ENCODE measurements at places on chromosomes 1 and 21.

DNA sequence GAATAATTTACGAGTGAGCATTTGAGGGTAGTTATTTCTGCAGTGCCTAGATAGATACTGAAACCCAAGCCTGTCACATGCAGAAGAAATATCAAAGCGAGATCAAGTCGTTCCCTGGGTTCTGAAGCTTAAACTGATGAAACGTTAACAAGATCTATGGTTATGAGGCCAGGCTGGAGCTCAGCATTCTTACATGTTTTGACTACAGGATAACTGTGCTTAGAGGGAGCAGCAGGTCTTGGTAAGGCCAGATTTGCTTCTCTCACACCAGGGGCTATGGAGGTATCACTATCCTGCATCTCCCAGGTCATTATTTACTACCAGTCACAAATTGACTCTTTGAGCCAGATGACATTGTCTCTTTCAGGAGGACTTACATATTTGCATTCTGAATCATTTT, 1401.4 kb upstream of the PRMT6 start:
- DNase-seq: no peak

- DNase-seq: no peak
These were observed 181.7 kb downstream of the LTN1 start for GRCh38 chr21:28810826-28811524.

DNA sequence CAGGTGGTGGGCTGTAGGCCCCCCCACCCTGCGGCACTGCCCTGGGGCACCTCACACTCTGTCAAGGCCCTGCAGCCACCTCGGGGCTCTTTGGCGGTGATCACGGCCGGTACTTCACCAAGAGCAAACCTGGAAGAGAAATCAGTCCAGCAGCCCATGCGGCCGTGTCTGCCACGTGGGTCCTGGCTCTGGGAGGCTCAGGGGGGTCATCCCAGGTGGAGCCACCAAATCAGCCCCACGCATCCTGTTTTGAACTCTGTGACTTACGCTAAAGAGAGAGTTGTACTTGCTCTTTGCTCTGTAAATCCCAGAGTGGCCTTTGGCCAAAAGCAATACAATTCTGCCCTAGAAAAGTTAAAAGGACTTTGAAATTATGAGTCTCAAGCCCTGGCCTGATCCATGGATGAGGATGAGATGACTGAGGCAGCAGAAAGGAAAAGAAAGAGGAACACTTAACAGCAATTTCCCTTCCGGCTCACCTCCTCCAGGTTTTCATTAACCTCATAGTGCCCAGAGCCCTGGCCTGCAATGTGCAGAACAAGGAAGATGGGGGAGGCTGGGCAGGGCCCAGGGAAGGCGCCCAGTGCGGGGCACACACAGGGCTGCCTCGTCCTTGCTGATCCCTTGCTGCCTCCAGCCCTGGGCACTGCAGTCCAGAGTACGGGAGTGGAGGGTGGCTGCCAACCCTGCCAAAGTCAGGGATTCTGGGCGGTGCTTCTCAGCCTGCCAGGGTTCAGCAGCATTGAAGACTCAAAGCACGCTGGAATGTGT, 337.0 kb downstream of the MATN1 start:
- no peak for DNase-seq

- DNase-seq: no peak
These were observed 128.1 kb upstream of the VAMP3 start for GRCh38 chr1:7642781-7643529.

DNA sequence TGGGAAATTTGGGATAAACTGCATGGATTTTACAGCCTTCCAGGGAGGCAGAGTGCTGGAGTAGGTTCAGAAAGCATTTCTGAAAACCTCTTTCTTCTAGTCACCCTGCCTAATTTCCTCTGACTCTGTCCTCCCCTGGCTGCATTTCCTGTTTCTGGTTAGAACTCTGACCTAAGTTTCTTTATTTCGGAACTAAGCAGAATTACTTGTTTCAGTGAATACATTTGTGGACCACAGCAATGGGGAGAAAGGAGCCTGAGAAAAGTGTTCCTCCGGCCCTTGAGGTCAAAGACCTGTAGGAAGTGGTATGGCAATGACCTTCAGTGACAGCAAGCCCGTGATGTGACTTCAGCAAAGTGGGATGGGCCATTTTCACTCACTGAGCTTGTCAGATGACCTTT, 173.4 kb upstream of the RUNX1 start:
- peak; percentile 43 for DNase-seq

- DNase-seq: peak; percentile 81
These were observed 1.7 kb downstream of the TNFSF4 start for GRCh38 chr1:173205146-173206051.

- no peak for DNase-seq
These were observed 15.0 kb downstream of the SKI start for GRCh38 chr1:2242814-2243725.

- DNase-seq: no peak
These were observed 61.2 kb upstream of the ETV3 start for GRCh38 chr1:157199421-157199755.

DNA sequence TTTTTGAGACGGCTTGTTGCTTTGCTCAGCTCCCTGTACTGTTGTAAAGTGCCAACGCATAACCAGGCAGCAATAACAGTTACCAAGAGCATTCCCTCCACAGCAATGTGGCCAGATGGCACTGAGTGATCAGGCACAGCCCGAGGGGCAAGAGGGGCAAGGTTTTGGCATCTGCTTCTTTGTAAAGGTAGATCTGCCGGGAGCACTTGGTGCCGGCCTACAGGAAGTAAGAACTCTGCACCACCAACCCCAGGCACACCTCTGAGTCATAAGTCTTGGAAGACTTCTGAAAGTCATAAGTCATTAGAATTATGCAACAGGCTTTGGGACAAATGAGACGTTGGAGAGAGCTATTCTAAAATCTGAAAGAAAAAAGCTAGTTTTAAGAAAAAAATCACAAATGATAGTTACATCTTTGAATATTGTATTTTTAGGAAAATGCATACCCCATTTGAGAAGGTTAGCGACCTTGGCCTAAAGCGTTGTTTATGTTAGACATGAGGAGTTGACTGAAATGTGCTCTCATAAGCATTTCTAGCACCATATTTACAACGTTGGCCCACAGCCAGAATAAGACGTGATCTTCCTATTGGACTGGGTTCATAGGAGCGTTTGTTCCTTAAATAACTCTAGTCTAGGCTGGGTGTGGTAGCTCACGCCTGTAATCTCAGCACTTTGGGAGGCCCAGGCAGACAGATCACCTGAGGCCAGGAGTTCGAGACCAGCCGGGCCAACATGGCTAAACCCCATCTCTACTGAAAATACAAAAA, 37.7 kb upstream of the MAP10 start:
- peak; percentile 66 for DNase-seq

GRCh38 chr1:11279630-11280029, 6.6 kb downstream of the UBIAD1 start:
- DNase-seq: no peak

DNA sequence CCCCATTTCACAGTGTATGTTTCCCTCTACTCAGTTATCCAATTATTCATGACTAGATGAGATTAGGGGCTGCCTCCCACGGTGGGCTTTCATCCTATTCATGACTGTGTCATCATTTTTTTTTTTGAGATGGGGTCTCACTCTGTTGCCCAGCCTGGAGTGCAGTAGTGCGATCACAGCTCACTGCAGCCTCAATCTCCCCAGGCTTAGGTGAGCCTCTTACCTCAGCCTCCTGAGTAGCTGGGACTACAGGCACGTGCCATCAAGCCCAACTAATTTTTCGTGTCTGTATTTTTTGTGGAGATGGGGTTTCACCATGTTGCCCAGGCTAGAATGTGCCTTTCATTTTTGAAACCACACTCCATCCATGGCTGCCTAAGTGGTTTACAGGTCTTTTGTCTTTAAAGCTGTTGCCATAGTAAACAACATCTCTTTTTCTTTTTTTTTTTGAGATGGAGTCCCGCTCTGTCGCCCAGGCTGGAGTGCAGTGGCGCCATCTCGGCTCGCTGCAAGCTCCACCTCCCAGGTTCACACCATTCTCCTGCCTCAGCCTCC, 60.0 kb downstream of the PIK3CD start:
- no peak for DNase-seq

GRCh38 chr1:165434281-165434680, 10.6 kb downstream of the RXRG start:
- DNase-seq: no peak

DNA sequence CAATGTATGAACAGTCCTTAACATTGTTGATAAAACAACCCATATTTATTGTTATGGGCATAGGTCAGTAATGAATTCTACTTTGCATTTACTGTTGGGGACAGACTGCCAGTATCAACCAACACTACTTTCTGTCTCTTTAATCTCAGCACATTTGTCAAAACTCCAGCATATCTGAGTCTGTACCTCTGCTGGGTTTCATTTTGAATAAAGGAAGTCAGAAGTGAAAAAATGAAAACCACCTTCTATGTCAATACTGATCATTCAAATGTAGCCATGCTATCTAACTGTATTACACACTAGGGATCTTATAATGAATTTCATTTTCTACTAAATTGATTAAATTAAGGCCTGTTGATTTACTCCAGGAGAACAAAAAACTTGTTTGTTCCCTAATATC, 24.2 kb upstream of the CXADR start:
- no peak for DNase-seq

- DNase-seq: peak; percentile 76
These were observed 68.9 kb downstream of the TENT5C start for GRCh38 chr1:117674521-117675400.

GRCh38 chr1:52867087-52867863, 24.7 kb downstream of the ZYG11A start:
- DNase-seq: no peak

- no peak for DNase-seq
These were observed 118.4 kb downstream of the HIVEP3 start for GRCh38 chr1:41800311-41800829.

GRCh38 chr1:245718123-245718522, 563.3 kb downstream of the KIF26B start:
- DNase-seq: no peak

- no peak for DNase-seq
These were observed 40.8 kb upstream of the POFUT2 start for GRCh38 chr21:45328198-45329091.

DNA sequence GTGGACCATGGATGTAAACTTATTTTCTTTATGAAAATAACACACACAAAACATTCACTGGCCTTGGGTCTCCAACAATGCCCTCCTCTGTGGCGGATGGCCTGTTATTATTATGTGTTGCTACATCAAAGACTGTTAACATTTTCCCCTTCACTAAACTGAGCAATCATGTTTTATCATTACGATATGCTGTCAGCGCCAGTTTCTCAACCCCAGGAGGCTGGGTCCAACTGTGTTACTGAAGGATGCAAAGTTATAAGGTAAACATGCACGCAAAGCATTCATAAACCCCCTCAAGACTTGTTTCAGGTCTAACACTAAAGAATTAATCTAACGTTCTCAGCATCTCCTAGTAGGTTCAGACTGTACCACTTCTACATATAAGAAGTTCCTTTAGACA, 6.0 kb upstream of the DUSP10 start:
- DNase-seq: no peak

DNA sequence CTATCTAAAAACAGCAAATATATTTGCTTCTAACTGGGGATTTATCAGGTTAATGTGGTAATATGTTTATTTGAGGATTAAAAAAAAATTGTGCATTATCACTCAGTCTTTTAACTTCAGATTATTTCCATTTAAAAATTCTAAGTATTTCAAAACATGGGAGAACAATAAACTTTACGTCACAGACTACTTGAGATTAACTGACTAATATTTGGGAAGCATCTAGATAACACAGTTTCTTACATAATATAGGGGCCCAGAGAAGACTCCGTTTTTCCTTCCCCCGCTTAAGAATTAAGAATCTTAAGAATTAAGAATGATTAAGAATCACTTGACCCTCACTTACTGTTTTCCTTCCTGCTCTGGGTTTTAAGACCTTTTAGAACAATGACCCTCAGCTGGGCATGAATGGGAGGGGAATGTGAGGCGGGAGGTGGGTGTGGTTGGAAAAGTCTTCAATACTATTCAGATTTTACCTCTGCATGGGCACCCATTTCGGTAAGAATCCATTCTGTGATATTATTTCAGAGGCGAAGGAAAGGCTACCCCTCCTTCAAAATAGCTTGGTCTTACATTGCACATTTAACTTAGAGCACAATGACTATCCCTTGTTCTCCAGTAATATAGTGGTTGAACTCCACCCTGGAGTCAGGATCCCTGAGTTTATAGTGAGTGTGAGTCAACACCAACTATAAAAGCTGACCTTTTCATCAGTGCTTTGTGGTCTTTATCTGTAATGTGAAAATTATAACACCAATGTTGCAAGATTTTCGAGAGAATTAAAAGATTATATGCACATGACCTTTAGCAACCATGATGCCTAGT, 821.3 kb downstream of the USP25 start:
- no peak for DNase-seq

GRCh38 chr1:155179112-155180031, 5.7 kb downstream of the TRIM46 start:
- no peak for DNase-seq

GRCh38 chr1:117795190-117795589, 134.2 kb downstream of the GDAP2 start:
- peak; percentile 73 for DNase-seq

GRCh38 chr1:161115132-161115711, 2.6 kb downstream of the PFDN2 start:
- peak; percentile 98 for DNase-seq

DNA sequence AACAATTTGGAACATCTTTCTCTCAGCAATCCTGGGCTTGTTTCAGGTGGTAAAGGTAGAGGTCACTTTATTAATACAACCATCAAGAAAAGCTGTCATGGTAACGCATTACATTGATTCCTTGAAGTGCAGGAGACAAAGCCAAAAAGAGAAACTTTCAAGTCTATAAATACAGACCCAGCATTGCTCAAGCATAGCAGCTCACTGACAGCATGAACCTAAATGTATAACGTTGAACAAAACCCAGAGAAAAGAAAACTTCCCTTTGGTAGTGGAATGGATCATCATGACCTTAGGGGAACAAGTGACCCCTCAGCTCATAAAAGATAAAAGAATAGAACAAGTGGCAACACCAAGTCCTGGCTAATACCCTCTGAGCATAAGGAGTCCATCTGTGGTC, 332.2 kb downstream of the NTNG1 start:
- no peak for DNase-seq

DNA sequence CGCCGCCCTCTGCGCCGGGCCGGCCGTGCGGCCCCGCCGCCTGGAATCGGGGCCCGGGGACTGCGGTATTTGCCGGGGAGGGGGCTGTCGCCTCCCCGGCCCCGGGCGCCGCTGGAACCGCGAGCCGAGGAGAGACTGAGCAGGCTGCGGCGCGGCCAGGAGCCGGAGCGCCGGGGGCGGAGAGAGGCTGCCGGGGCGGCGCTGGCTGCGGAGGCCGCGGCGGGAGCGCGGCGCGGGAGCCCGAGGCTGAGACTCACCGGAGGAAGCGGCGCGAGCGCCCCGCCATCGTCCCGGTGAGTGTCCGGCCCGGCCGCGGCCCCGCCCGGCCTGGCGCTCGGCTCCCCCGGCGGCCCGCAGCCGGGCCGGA, 746 bp downstream of the DYRK1A start:
- DNase-seq: no peak

- no peak for DNase-seq
These were observed 73.9 kb downstream of the KLHDC7A start for GRCh38 chr1:18554597-18554996.

DNA sequence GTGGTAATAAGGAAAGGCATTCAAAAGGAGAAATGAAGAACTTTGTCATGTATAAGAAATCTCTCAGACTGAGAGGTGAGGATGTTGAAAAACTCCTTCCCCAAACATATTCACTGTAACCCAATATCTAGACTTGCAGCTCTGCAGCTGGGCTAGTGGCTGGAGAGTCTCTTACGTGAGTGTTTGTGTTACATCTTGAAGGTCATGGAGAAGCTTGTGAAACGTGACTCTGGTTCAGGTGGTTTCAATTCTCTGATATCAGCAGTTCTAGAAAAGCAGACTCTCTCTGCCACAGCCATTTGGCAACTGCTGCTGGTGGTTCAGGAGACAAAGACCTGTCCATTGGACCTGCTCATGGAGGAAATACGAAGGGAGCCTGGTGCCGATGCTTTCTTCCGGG, 55.0 kb upstream of the EPHA8 start:
- no peak for DNase-seq

Measured in cardiac fibroblast (primary cell).